Frontal cortex (tissue), 4 donors: ENCODE measurements at places on chromosomes 12 and 14. TPM values are rescaled to one million over a fixed set of nuclear protein-coding genes. Genes with fewer than 3 reads are reported as not detected.

Gene FAM90A1
- total RNA-seq, result 0.41 TPM

Gene SIX6
- not detected for total RNA-seq

Gene PROX2
- not detected for total RNA-seq

Gene TAS2R43
- total RNA-seq, result 3.7 TPM

Gene KCNH3
- total RNA-seq, result 3.7 TPM

Gene C12orf54
- total RNA-seq, result not detected

Gene DBX2
- total RNA-seq, result 2.9 TPM

Gene GUCY2C
- under 0.01 TPM for total RNA-seq

Gene RTN1
- total RNA-seq, result 877 TPM

DNA sequence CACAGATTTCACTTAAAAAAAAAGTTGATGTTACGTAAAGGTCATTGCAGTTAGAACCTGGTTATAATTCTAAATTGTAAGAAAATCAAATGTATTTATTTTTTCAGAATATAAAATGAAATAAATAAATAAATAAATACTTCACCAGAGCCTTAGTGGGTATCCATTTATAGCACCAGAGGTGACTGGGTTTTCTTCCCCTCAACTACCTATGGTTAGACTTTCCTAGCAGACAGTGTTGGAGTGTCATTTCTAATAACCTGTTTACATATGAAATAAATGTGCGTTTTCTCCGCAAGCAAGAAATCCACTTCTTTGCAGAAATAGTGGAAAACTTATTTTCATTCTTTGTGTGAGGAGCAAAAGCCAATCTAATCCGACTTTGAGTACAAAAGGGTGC is 3.3 kb upstream of the MYF5 start:
- DNase-seq, result no peak

- DNase-seq, result no peak
Measured at GRCh38 chr14:81401420-81402122, 1.4 kb upstream of the STON2 start.

GRCh38 chr14:20823859-20824258 is 21.2 kb upstream of the RNASE1 start:
- no peak for DNase-seq

- DNase-seq, result no peak
Measured at GRCh38 chr12:76746516-76746915, 17.4 kb upstream of the ZDHHC17 start.

DNA sequence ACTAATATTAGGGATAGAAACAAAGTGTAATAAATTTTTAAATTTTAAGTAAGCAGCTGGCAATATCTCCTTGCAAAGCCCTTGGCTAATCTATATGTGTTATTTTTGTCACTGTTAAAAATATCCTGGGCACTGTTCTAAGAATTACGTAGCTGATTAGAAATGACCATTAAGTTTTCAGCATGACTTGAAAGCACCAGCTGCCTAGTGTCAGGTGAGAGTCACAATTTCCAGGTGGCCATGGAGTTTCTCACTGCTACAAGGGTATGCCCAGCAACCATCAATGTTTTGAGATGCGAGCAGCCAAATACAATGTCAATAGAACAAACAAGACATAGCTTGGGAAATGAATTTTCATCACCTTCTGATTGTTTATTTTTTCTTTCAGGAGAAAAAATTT is 23.3 kb upstream of the GYS2 start:
- DNase-seq, result no peak

DNA sequence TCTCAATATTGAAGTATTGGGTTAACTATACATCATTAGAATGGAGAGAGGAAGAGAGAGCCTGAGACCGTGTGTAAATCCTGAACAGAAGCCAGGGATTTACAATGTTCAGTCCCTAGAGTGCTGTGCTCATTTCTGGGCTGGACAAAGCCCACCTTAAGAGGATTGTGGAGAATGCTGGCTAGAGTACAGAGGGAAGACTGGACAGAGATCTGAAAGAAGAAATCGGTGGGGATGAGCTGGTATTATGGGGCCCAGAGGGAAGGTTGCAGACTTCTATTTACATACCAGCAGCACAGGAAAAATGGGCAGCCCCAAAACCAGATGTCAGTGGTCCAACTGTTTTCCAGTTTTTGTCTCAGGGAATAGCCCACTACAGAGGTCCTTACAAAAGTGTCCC is 42.3 kb downstream of the RTN1 start:
- DNase-seq, result no peak

GRCh38 chr12:47990351-47991105 is 13.7 kb downstream of the COL2A1 start:
- DNase-seq, result no peak

- DNase-seq, result no peak
Measured at GRCh38 chr14:66076176-66076575, 410.0 kb upstream of the CCDC196 start.

DNA sequence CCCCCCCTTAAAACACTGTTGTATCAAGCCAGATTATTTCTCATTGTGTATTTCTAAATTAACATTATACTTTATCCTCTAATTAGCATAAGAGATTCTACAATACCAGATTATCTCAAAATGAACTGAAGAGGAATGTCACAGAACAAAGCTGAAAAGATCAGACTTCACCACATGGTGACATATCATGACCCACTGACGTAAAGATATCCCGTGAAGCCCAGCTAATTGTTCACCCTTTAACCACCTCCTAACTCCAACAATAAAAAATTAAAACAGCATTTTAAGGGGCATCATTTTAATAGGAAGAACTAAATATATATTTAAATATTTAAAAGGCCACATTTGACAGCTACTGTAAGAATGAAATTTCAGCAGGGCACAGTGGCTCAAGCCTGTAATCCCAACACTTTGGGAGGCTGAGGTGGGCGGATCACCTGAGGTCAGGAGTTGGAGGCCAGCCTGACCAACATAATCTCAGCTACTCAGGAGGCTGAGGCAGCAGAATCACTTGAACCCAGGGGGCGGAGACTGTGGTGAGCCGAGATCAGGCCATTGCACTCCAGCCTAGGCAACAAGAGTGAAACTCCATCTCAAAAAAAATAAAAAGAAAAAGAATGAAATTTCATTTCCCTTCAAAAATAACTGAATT is 29.0 kb downstream of the CDK17 start:
- DNase-seq, result no peak

- no peak for DNase-seq
Measured at GRCh38 chr14:63240221-63240620, 36.0 kb downstream of the RHOJ start.

GRCh38 chr12:31471823-31472222 is 119.1 kb downstream of the DENND5B start:
- DNase-seq, result no peak

DNA sequence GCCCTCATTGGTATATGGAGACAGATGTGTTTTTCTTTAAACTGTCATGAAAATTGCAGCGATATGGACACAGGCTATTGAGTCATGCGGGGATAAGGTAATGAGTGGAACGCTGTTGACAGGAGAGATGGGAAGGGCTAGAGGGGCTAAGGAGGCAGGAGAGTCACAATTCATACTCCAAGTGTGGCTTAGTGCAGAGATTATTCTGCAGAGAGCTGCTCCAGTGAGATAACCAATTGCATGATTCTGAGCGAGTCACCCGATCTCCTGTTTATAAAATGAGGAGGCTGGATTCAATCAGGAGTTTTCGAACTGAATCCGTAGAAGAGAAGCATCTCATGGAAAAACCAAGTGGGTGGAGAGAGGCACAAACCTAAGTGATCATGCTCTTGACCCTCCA is 106.4 kb upstream of the PLEKHG7 start:
- no peak for DNase-seq
